ENCODE measurements at places on chromosomes 1 and 21. TPM values are rescaled to one million over a fixed set of nuclear protein-coding genes. Genes with fewer than 3 reads are reported as not detected.

GRCh38 chr1:185448591-185449186, 131.6 kb upstream of the IVNS1ABP start:
- no peak for DNase-seq

CCDC24 gene
- 0.98 TPM for total RNA-seq

SELL gene
- total RNA-seq = 216 TPM

DNA sequence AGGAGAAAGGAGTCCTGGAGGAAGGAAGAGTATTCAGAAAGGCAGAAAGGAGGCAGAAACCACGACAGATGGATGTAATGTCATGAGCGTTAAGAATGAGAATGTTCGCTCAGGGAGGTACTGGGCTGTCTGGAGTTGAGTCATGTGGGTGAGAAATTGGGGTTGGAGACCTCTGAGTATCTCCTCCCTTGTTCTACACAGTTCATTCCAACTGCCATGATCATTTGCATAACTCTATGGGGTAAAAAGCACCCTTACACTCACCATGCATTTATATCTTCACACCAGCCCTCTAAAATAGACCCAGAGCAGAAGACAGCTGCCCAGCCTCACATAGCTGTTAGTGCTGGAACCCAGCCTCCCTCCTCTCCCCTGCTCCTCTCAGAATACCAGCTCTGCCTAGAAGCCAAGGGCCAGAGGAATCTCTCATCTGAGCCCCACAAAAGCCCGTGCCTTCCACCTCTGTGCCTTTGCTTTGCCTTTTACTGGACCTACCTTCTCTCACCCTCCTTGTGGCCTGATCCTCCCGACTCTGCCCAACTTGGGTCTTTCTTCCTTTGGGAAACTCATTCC, 85.2 kb downstream of the BEND5 start:
- no peak for DNase-seq

DNA sequence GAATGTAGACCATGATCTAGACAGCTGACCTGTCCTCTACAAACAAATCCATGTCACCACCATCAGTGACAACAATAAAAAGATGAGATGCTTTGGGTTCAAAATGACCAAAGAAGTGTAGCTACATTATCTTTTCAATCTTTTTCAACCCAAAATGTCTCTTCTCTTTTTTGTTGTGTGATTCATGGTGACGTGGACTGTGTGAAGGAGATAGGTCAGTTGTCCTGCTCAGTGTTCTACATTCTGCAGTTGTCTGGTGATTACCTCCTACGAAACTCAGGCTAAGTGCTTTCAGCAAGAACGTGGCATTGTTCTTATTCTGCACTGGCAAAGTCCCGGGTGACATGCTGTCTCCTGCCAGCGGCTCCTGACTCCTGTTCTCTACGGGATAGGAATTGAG, 73.1 kb downstream of the PRKAB2 start:
- no peak for DNase-seq

GRCh38 chr1:89815611-89816010, 5.2 kb upstream of the LRRC8D start:
- DNase-seq = no peak

All from CD4-positive, alpha-beta T cell (primary cell).